ENCODE measurements at places on chromosomes 5 and 9.

DNA sequence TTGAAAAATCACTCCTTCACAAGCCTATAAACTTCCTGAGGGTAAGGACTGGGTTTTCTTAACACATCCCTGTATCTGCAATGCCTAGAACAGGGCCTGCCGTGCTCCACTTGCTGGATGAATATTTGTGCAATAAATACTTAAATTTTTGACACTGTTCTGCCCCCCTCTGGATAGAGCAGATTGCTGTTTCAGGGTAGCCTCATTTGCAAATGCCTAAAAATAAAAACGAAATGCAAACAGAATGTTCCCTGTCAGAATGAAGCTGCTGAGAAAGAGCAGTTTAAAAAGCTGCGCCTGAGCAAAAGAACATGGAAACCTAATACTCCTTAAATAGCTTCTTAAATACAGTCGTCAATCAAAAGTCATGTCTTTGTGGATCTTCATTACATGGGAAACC lies 385.3 kb downstream of the PRELID2 start:
- no peak for DNase-seq

- no peak for DNase-seq
Measured at GRCh38 chr5:149046196-149046829, 16.5 kb downstream of the SH3TC2 start.

DNA sequence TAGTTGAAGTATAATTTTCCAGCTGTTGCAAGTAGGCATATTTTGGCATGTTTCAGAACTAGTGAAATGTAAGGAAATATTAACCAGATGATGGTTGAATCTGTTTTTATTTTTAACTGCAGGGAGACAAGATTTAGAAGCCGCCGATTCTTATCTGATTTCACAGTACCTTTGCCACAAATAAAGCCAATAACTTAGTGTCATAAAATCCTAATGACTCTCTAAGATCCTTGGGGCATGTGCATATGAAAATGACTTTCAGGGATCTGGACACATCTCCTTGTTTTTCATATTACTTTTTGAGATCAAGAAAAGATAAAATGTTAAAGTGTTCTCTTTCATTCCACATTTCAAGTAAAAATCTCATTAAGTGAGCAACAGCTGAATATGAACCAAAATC lies 125.8 kb upstream of the CNTLN start:
- no peak for DNase-seq

DNA sequence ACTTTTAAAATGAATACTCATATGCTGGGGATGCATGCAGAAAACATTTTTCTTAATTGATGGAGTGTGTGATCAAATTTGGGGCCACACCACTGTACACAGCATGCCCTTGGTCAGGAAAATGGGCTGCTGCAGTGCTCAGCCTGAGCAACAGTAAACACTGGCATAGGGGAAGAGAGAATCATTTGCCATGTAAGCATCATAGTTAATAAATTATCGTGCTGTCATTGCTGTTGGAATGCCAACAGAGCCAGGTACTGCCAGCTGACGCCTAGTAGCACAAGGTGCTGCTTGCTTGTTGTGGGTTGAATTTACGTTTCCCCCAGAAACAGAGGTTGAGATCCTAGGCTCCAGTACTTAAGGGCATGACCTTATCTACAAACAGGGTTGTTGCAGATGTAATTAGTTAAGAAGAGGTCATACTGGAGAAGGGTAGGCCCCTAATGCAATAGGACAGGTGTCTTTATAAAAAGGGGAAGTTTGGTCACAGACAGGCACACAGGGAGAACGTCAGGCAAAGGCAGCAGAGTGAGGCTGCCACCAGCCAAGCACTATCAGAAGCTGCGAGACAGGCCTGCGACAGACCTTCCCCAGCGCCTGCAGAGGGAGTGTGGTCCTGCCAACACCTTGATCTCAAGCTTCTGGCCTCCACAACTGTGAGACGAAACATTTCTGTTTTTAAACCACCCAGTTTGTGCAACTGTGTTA lies 25.3 kb downstream of the DAP start:
- DNase-seq, result no peak

DNA sequence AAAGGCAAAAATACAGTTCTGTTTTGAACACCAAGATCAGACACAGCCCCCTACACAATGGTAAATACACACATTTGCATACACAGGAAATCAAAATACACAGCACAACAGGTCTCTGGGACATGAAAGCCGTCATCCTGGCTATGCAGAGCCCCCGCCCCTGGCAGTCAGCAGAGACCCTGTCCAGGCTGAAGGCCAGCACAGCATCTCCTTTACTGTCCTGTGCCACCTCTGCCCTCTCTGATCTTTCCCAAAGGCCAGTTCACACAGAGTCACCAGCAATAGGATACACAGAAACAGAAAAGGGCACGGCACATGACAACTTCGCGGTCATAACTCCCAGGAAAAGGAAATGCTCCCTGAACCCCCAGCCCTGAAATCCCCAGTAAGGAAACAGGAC lies 34.2 kb upstream of the SMU1 start:
- DNase-seq, result no peak

- no peak for DNase-seq
Measured at GRCh38 chr5:176514244-176514950, 22.8 kb downstream of the RNF44 start.

GRCh38 chr5:174624733-174625522 lies 99.5 kb upstream of the MSX2 start:
- DNase-seq, result peak; percentile 10

DNA sequence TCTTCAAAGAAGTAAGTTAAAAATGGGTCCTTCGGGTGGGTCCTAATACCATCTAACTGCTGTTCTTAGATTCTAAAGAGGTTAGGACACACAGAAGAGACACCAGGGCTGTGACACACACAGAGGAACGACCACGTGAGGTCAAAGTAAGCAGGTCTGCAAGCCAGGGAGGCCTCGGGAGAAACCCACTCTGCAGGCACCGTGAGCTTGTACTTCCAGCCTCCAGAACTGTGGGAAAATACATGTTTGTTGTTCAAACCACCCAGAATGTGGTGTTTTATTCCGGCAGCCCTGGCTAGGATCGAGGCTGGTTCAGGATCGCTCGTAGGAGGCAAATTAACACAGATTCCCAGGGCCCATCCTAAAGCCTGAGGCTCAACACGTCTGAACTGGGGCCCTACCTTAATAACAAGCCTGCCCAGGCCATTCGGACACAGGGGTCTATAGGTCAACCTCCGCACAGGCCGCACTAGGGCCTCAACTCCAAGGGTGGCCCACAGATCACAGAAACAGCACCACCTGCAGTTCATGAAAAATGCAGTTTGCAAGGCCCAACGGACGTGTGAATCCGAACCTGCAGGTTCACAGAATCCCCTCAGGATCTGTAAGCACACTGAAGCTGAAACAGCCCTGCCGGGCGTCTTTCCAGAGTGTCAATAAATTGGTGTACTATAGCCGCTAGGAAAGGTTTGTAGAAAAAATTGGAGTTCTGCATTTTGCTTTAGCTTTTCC lies 7.1 kb downstream of the MED10 start:
- DNase-seq, result no peak

DNA sequence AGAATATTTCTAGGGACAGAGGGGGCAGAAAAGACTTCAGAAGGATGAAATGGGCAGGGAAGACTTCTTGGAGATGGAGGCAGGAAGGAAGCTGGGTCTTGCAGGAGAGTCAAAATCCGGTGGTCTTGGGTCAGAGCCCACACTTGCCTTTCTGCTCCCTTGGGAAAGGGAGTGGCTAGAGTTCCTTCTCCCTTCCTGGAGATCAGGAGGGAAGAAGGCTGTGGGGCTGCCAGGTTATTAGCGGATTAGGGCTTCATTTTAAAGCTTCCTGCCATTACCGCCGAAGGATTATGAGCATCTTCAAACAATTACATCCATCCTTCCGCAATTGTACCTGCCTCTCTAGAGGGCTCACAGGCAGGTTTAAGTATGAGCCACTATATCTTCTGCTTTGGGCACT lies 19.2 kb upstream of the SYNPO start:
- no peak for DNase-seq

- DNase-seq, result no peak
Measured at GRCh38 chr9:137192448-137192780, 3.9 kb downstream of the SSNA1 start.

DNA sequence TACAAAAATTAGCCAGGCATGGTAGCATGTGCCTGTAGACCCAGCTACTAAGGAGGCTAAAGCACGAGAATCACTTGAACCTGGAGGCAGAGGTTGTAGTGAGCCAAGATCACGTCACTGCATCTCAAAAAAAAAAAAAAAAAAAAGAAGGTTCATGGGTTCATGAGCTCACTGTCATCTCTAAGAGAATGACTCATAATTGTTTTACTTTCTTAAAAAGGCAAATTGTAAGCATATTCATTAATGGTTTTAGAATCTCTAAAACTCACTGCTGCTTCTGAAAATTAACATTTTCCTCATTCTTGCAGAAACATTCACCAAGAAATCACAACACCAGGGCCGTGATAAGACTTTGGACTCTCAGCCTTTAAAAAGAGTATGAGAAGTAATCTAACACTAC lies 103.6 kb downstream of the GNA14 start:
- DNase-seq, result no peak

- DNase-seq, result no peak
Measured at GRCh38 chr9:82105729-82106128, 117.2 kb downstream of the SPATA31D1 start.

- DNase-seq, result no peak
Measured at GRCh38 chr9:99561509-99561917, 260.2 kb upstream of the NR4A3 start.

DNA sequence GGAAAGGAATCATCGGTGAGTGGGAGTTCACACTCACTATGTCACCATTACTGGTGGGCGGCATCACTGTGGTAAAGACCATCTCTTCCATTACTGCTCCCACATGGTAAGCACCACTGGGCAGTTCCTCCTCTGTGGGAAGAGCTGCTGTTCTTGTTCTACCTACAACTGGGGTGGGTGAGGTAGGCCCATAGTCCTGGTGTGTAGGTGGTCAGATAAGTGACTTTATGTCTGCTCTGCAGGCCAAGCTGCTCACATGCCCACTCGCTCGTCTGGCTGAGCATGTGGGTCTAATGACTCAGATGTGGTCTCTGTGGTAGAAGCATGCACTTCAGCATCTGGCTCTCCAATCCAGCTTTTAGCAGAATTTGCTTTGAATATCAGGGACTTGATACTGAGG lies 82.9 kb downstream of the TMEM215 start:
- no peak for DNase-seq

GRCh38 chr5:68454766-68455165 lies 239.2 kb downstream of the PIK3R1 start:
- no peak for DNase-seq

GRCh38 chr9:105861972-105862371 lies 167.6 kb downstream of the TMEM38B start:
- no peak for DNase-seq

- no peak for DNase-seq
Measured at GRCh38 chr5:147190331-147190730, 44.5 kb upstream of the STK32A start.

DNA sequence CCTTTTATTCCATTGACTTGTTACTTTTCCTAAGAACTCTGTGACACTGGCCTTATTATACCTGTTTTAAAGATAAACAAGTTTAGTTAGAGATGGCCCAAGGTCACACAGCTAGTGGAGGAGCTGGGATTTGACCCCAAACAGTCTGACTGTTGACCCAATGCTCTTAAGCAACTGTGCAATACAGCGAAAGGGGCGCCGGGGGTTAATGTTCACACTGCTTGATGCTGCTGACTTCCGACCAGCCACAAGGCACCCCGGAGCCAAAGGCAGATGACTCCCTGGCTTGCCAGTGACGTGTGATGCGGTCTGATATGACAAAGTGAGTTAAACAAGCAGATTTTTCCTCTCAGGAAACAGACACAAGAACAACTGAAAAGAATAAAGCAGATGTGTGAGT lies 23.9 kb downstream of the PIK3R1 start:
- DNase-seq, result peak; percentile 95

DNA sequence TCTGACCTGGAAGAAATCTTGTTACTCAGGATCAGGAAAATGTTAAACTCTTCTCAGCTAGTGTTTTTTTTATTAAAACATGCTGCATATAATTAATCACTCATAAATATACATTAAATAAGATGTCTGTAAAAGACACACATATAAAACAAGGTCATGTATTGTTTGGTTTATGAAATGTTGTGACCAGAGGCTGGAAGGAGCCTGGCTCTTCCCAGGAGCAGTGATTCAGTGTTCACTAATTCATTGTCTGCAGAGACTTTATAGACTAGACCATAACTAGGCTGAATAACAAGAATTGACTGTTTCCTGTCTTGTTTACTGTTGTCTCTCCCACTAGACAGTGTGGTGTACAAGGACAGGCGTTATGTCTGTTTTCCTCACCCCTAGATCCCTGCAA lies 49.1 kb upstream of the ANKRD55 start:
- DNase-seq, result no peak

DNA sequence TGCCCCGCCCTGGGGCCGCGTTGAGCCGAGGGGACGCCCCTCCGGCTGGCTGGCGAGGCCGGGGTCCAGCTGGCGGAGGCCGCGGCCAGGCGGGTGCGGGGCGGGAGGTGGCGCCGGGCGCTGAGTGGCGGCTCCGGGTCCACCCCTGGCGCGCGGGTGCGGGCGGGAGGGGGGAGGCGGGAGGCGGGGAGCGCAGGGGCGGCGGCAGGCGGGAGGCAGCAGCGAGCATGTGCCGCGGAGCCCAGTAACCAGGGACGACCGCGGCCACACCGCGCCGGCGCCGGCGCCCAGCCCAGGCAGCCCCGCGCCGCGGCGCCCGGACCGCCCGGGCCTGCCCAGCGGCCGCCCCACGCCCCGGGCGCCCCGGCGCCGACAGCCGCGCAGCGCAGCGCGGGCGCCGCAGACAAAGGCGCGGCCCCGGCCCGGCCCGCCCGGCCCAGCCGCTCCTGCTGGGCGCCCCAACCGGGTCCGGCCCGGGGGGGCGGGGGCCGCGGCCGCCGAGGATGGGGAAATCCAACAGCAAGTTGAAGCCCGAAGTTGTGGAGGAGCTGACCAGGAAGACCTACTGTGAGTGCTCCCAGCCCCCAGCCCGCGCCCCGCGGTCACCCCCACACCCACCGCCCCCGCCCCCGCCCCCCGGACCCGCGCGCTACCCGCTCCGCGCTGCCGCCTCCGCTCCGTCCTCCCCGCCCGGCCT lies at the start of gene NCS1:
TSS of gene NCS1 (plus strand) at position 244 of the 697 bp plus-strand sequence. CDS start at position 504, 260 bp downstream.
- DNase-seq, result peak; percentile 93

DNA sequence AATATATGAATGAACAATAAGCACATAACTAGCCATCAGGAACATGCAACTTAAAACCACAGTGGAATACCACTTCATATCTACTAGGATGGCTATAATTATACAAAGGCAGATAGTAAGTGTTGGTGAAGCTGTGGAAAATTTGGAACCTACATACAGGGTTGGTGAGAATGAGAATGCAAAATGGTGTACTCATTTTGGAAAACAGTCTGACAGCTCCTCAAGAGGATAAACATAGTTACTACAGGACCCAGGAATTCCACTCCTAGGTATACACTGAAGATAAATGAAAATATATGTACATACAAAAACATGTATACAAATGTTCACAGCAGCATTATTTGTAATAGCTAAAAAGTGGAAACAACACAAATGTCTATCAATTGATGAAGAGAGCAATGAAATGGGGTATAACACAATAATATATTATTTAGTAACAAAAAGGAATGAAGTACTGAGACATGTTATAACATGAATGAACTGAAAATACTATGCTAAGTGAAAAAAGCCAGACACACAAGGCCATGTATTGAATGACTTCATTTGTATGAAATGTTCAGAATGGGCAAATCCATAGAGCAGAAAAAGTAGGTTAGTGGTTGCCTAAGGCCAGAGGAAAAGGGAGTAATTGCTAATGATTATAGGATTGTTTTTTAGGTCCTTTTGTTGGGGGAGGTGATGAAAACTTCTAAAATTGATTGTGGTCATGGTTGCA lies 31.2 kb upstream of the CDK5RAP2 start:
- DNase-seq, result no peak

All from sigmoid colon (tissue), 7 donors.